ENCODE measurements at places on chromosomes 2 and 18.

- no peak for DNase-seq
Observed at GRCh38 chr2:45167920-45168629, 158.8 kb upstream of the SIX2 start.

- DNase-seq: no peak
Observed at GRCh38 chr2:37039580-37039979, 44.6 kb downstream of the HEATR5B start.

DNA sequence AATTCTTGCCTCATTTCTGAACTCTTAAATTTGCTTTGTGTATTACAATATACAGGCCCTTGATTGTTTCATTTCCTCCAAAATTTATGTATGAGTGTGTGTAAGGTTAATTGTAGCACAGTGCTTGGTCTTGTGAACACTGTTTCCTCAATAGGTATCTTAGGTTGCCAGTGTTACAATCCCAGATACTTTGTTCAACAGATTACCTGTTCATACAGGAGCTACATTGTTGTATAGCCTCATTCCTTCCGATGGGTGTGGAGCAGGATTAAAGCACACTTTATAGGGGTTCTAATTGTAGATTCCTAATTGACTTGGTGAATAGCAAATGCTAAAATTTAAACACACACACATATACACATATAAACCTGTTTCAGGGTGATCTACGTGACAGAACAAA, 10.7 kb downstream of the RBBP8 start:
- DNase-seq: no peak

- DNase-seq: no peak
Observed at GRCh38 chr2:146123714-146124113, 1603.8 kb upstream of the ZEB2 start.

DNA sequence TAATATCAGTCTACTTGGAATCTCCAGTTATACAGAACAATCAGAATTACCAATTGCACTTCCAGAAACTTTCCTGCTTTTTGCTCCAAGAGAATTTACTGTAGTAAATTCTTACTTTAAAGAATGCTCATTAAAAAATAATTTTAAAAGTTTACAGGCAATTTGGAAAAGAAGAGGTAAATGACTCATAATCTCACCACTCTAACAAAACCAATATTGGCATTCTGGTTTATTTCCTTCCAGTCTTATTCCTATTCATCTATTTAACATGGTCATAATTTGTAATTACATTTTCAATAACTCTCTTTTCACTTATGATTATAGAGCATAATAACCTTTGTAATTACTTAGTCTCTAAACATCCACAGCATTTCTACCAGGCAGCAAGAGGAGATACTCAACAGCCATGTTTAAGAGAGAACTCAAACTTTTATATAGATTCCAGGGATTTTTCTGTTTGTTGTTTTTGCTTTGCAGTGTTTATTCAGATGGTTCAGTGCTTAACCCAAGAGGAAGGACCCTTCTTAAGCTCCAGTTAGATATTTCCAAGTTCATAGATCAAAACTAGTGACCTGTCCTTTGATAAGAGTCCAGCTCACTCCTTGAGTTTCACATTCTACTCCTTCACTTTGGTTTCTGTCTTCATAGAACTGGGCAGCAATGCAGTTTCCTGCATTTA, 464.7 kb downstream of the TXNL1 start:
- DNase-seq: no peak
